Effector memory CD4-positive, alpha-beta T cell (primary cell): ENCODE measurements at places on chromosomes 5 and 9.

- no peaks in the 10 kb centered on the region for H3K36me3 ChIP-seq
- no peak overlapping the region for H3K4me3 ChIP-seq
- no peaks in the 10 kb centered on the region for H3K4me1 ChIP-seq
- no peaks in the 10 kb centered on the region for H3K27me3 ChIP-seq
- H3K27ac ChIP-seq, result no peak overlapping the region
Measured at GRCh38 chr5:89445106-89445745, 562.2 kb upstream of the MEF2C start.

DNA sequence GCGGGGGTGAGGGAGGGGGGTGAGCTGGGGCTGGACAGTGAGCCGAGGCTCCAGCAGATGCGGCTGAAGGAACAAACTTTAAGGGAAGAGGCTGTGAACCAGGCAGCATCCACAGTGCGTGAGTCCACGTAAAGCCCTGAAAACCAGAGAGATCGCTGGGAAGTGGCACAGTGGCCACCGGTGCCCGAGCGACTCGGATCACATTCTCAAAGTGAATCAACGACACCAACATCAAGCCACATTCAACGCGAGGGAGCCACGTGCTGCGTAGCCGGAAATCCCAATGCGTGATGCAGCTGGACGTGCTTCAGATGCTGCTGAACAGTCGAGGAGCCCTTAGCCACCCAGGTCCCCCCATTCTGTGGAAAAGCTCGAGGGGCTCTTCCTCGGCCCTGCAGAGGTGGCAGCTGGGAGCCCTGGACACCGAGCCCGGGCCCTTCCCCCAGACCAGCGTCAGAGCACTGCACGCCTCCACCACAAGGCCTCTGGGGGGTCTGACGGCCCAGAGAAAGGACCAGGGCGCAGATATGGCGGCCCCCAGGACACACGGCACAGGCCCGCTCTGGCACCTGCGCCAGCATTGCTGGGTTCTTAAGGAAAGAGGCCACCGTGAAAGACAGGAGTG, 53.7 kb upstream of the EXOC3 start:
- H3K36me3 ChIP-seq, result no peaks in the 10 kb centered on the region
- no peak overlapping the region for H3K4me3 ChIP-seq
- DNase-seq, result no peak
- no peak overlapping the region for H3K27ac ChIP-seq
- no peaks in the 10 kb centered on the region for H3K4me1 ChIP-seq
- no peaks in the 10 kb centered on the region for H3K27me3 ChIP-seq

GRCh38 chr5:73726606-73727231, 100.7 kb downstream of the ARHGEF28 start:
- no peaks in the 10 kb centered on the region for H3K36me3 ChIP-seq
- H3K4me1 ChIP-seq, result no peaks in the 10 kb centered on the region
- DNase-seq, result no peak
- no peak overlapping the region for H3K4me3 ChIP-seq

DNA sequence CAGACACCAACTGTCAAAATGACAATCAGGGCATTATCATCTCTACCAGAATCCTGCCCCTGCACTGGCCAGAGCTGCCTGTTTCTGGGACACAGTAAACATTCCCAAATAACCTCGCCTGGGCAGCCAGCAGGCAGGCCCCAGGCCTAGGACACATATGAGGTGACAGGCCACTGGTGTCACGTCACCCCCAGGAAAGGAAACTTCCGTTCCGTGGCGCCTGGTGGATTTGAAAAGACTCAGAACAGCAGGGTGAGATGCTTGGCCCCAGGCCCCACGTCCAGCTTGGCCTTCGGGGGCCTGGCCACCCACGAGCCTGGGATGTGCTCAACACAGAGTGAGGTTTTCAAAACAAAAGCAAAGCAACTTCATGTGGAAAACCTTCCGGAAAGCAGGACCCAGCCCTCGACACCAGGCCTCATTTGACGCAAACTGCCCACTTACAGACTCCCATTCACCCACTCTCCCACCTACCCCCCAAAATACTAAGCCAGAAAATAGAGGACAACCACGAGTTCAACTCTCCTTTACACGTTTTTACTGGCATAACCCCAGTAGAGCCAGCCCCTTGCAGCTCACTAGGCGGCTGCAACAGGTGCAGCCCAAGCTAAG, 1.2 kb downstream of the SEMA4D start:
- no peak for DNase-seq
- peak overlapping the region; percentile 58 for H3K4me3 ChIP-seq

DNA sequence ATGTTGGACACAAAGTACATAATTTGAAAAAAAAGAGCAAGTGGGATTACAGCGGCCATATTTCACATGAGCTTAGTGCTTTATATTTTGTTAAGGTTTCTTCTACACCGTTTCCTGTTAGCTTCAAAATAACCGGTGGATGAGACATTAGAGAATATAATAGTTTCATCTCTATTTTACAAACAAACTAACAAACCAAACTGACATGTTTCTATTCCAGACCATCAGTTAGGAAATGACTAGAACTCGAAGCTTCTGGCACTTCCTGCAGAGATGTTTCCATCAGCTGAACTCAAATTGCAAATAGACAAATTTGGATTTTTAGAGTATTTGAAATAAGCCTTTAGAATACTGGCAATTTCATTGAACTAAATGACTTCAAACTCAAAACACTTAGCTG, 86.5 kb downstream of the MTRR start:
- no peak overlapping the region for H3K4me3 ChIP-seq
- no peaks in the 10 kb centered on the region for H3K36me3 ChIP-seq
- DNase-seq, result no peak
- no peak overlapping the region for H3K27ac ChIP-seq

DNA sequence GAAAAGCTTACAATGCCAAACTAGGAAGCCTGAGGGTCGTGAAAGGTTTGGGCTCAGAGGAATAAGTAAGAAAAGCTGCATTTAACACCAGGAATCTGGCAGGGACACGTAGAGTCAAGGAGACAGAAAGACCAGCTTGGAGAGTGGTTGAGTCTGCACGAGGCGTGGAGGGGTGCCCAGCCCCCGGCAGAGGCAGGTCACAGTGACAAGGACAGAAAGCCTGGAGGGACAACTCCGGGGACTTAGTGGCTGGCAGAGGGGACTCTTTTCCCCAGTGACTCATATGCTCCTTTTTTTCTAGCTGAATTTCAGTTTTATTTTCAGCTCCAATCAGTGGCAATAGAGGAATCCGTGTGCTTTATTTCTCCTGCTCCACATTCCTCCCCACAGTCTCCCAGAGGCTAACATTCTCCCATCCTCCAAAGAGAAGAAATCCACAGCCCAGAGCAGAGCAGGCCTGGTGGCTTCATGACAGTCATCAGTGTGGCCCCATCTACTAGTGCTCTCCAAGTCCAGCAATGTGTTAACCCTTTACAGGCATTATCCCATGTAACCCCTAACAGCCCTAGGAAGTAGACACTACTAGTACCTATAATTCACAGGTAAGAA, 80.7 kb downstream of the KCNIP1 start:
- H3K27ac ChIP-seq, result no peak overlapping the region
- H3K27me3 ChIP-seq, result no peaks in the 10 kb centered on the region
- DNase-seq, result no peak

GRCh38 chr9:136333486-136333885, 6.1 kb downstream of the GPSM1 start:
- DNase-seq, result no peak
- no peaks in the 10 kb centered on the region for H3K27me3 ChIP-seq
- no peak overlapping the region for H3K4me3 ChIP-seq

GRCh38 chr5:68176802-68177479, 38.6 kb upstream of the PIK3R1 start:
- H3K4me1 ChIP-seq, result no peaks in the 10 kb centered on the region
- H3K4me3 ChIP-seq, result no peak overlapping the region
- no peaks in the 10 kb centered on the region for H3K36me3 ChIP-seq
- no peaks in the 10 kb centered on the region for H3K27me3 ChIP-seq
- no peak overlapping the region for H3K27ac ChIP-seq
